ENCODE measurements at places on chromosomes 1 and 21. TPM values are rescaled to one million over a fixed set of nuclear protein-coding genes. Genes with fewer than 3 reads are reported as not detected.

IQCC gene
- 4.6 TPM for total RNA-seq

DIPK1A gene
- 4.7 TPM for total RNA-seq

GJA4 gene
- 1.0 TPM for total RNA-seq

S100A5 gene
- total RNA-seq, result not detected

ITLN2 gene
- 7.8 TPM for total RNA-seq

LEFTY2 gene
- 15.5 TPM for total RNA-seq

AIRE gene
- 0.09 TPM for total RNA-seq

DNA sequence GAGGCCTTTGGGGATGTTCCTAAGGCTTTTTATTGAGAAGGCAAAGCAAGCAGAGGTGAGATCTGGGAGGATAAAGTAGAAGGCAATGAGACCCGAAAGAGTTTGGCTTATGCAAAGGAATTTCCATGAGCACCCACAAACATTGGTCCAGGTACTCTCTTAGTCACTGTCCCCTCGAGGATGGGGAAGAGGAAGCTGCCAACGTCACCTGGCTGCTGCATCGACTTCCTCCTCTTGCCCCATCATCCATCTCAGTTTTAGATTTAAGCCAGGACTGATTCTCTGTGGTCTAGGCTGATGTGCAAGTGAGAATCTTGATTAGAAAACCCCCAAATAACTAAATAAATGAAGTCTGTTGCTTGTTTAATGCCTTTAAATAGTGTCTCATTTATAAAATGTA, 28.7 kb downstream of the RUNX1 start:
- DNase-seq, result no peak
- peaks cover 8% of the 10 kb centered on the region for H3K4me1 ChIP-seq
- H3K4me3 ChIP-seq, result no peak overlapping the region
- H3K27ac ChIP-seq, result no peak overlapping the region

GRCh38 chr1:9626201-9626608, 25.3 kb upstream of the PIK3CD start:
- no peak overlapping the region for H3K27ac ChIP-seq
- H3K4me1 ChIP-seq, result peaks cover 5% of the 10 kb centered on the region
- no peak for DNase-seq
- peaks cover 19% of the 10 kb centered on the region for H3K27me3 ChIP-seq
- no peaks in the 10 kb centered on the region for H3K36me3 ChIP-seq

DNA sequence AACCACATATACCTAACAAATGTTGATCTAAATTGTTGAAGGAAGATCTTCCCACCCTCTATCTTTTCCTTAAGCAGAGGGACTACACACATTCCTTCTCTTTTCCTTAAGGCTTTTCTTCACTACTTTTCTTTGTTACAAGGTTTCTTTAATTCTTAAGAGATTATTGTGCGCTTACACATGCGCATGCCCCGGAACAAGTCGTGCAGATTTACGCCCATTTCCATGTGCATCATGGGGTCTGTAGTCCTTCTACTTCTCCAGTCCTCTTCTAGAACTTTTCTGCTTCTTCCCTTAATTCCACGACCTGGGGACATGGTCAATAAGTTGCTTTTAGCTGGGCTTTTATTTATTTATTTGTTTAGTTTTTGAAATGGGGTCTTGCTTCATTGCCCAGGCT, 1.7 kb upstream of the CHRNB2 start:
- peaks cover 22% of the 10 kb centered on the region for H3K27me3 ChIP-seq
- peaks cover 19% of the 10 kb centered on the region for H3K4me1 ChIP-seq
- no peak for DNase-seq
- H3K27ac ChIP-seq, result no peak overlapping the region

GRCh38 chr1:208917723-208918122, 665.8 kb upstream of the CAMK1G start:
- DNase-seq, result no peak
- H3K27me3 ChIP-seq, result no peaks in the 10 kb centered on the region
- H3K4me3 ChIP-seq, result no peak overlapping the region
- no peak overlapping the region for H3K27ac ChIP-seq
- no peaks in the 10 kb centered on the region for H3K36me3 ChIP-seq
- peaks cover 10% of the 10 kb centered on the region for H3K4me1 ChIP-seq

GRCh38 chr1:211695135-211695816, 19.9 kb upstream of the NEK2 start:
- H3K4me3 ChIP-seq, result no peak overlapping the region
- peaks cover 15% of the 10 kb centered on the region for H3K27me3 ChIP-seq
- no peak overlapping the region for H3K27ac ChIP-seq
- peaks cover 4% of the 10 kb centered on the region for H3K4me1 ChIP-seq

- H3K4me1 ChIP-seq, result no peaks in the 10 kb centered on the region
- H3K36me3 ChIP-seq, result peaks cover 48% of the 10 kb centered on the region
- H3K4me3 ChIP-seq, result no peak overlapping the region
- DNase-seq, result no peak
Observed at GRCh38 chr1:10295481-10296085, 85.2 kb downstream of the KIF1B start.

DNA sequence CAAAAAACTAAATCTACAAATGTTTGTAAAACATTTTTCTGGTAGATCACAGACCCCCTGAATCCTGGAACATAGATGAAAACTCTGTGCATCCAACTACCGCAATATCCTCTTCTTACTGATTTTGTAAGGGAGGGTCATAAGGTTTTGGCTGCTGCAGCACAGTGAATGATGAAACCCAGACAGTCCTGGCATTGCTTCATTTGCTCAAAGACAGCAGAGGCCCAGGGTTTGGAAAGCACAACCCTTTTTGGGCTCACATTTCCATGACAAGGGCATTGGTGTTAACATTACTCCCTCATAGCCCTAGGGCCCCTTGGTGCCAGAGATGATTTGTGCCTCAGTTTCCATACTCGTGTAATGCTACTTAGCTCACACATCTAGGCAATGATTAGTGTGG, 51.2 kb downstream of the PLXNA2 start:
- H3K4me3 ChIP-seq, result no peak overlapping the region
- no peak for DNase-seq
- H3K27me3 ChIP-seq, result no peaks in the 10 kb centered on the region
- H3K36me3 ChIP-seq, result no peaks in the 10 kb centered on the region

DNA sequence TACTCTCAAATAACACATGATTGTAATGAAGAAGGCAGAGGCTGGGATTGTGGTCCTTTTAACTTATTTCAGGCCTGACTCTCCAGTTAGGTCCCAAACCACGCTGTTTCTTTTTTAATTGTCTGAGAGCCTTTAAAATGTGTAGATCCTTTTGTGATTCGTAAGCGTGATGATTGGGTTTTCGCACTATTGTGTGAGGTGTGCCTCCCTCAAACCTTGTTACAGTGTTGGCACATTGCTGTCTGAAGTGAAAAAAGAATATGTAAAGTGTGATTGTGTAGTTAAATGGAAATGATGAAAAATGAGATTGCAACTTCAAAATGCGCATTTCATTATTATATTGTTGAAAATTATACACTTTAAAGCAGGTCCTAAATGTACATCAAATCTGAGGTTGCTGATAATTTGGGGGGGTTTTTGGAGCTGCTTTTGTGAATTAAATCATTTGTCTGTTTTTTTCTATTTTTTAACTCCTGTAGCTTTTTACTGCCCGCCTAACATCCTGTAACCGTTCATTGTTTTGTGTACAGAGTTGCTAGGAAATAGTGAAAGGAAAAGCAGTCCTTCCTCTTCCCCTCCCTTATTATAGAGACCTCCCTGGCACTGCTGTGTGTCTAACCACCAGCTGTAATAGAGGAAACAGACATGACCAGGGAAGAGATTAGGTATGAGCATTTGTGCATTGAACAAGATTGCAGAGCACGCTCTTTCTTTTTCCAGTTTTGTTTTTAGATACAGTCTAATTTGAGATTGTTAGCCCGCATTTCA, 43.3 kb downstream of the IARS2 start:
- no peak overlapping the region for H3K27ac ChIP-seq
- no peaks in the 10 kb centered on the region for H3K27me3 ChIP-seq
- H3K4me1 ChIP-seq, result no peaks in the 10 kb centered on the region
- no peak overlapping the region for H3K4me3 ChIP-seq

- no peaks in the 10 kb centered on the region for H3K27me3 ChIP-seq
- H3K4me3 ChIP-seq, result no peak overlapping the region
- H3K27ac ChIP-seq, result no peak overlapping the region
- no peaks in the 10 kb centered on the region for H3K4me1 ChIP-seq
- no peaks in the 10 kb centered on the region for H3K36me3 ChIP-seq
- DNase-seq, result no peak
Observed at GRCh38 chr1:85135392-85135798, 65.4 kb downstream of the SYDE2 start.

- H3K4me1 ChIP-seq, result peaks cover 20% of the 10 kb centered on the region
- no peak overlapping the region for H3K4me3 ChIP-seq
- H3K27me3 ChIP-seq, result no peaks in the 10 kb centered on the region
- no peak for DNase-seq
- H3K36me3 ChIP-seq, result peaks cover 19% of the 10 kb centered on the region
Observed at GRCh38 chr1:12477936-12478611, 139.9 kb downstream of the DHRS3 start.

DNA sequence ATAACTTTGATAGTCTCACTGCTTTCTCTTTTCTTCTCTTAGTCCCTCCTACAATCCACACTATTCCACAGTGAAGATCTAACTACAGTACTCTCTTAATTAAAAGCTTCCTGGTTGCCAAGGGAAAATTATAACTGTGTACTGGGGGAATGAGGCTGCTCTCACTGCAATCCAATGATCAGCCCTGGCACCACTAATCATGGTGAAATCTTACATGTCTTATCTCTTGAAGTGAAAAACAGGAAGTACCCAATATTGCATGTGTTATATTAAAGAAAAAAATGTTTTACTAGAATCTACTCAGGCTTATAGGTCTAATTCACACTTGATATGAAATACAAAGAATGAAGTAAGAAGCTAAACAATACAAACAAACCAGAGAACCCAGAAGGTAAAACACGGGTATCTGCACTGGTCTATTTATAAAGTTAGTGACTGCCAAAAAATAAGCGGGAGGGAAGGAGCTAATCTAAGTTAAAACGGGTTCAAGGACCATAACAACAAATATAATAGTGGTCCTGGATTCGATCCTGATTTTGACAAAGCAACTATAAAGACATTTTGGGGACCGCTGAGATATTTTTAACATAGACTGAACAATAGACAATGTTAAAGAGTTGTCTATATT, 57.5 kb downstream of the RGS2 start:
- H3K4me1 ChIP-seq, result no peaks in the 10 kb centered on the region
- H3K27me3 ChIP-seq, result no peaks in the 10 kb centered on the region
- H3K36me3 ChIP-seq, result no peaks in the 10 kb centered on the region
- H3K4me3 ChIP-seq, result no peak overlapping the region
- no peak overlapping the region for H3K27ac ChIP-seq
- no peak for DNase-seq

- DNase-seq, result no peak
- peaks cover 8% of the 10 kb centered on the region for H3K36me3 ChIP-seq
- H3K4me1 ChIP-seq, result peaks cover 16% of the 10 kb centered on the region
- H3K4me3 ChIP-seq, result no peak overlapping the region
Observed at GRCh38 chr1:187873126-187873525, 1044.4 kb downstream of the PLA2G4A start.

- no peaks in the 10 kb centered on the region for H3K27me3 ChIP-seq
- H3K36me3 ChIP-seq, result 0 out of 2 replicates have a peak, but pooled peaks cover 5% of the 10 kb centered on the region
- peak; percentile 53 for DNase-seq
- no peak overlapping the region for H3K27ac ChIP-seq
Observed at GRCh38 chr21:36966821-36967768, 626 bp upstream of the HLCS start.

GRCh38 chr1:150909585-150910180, 16.5 kb upstream of the SETDB1 start:
- H3K4me1 ChIP-seq, result peaks cover 14% of the 10 kb centered on the region
- H3K27ac ChIP-seq, result no peak overlapping the region
- no peaks in the 10 kb centered on the region for H3K27me3 ChIP-seq
- no peak for DNase-seq

All from WTC11 (cell line).